ENCODE measurements at places on chromosomes 11 and 22. TPM values are rescaled to one million over a fixed set of nuclear protein-coding genes. Genes with fewer than 3 reads are reported as not detected.

The ISX gene
- total RNA-seq = 8.9 TPM

The PRG3 gene
- total RNA-seq = not detected

The PRODH gene
- total RNA-seq = 6.4 TPM

The MYRF gene
- total RNA-seq = 128 TPM

The ANO9 gene
- 31.0 TPM for total RNA-seq

The DPAGT1 gene
- 53.4 TPM for total RNA-seq

The SLC22A8 gene
- total RNA-seq = 2.4 TPM

The OR4A15 gene
- total RNA-seq = not detected

The OR4X2 gene
- not detected for total RNA-seq

The PLAAT4 gene
- total RNA-seq = 0.42 TPM

DNA sequence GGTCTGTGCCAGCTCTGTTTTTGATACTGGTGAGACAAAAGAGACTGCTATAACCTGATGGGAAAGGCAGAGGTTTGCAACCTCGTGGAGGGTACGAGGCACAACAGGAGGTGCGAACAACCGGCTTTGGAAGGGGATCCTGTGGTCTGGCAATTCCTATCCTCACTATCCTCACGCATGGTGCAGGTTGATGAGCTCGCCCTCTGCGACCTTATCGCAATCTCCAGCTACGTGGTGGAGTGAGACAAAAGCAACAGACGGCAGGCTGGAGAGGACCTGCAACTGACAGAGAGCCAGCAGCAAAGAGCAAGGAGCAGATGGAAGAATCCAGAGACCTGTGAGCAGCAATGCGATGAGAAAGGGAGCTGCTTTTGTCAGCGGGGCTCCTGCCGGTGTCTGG, 47.3 kb upstream of the TSKU start:
- no peak for DNase-seq

GRCh38 chr11:83836883-83837654, 550.9 kb upstream of the CCDC90B start:
- DNase-seq = peak; percentile 31

DNA sequence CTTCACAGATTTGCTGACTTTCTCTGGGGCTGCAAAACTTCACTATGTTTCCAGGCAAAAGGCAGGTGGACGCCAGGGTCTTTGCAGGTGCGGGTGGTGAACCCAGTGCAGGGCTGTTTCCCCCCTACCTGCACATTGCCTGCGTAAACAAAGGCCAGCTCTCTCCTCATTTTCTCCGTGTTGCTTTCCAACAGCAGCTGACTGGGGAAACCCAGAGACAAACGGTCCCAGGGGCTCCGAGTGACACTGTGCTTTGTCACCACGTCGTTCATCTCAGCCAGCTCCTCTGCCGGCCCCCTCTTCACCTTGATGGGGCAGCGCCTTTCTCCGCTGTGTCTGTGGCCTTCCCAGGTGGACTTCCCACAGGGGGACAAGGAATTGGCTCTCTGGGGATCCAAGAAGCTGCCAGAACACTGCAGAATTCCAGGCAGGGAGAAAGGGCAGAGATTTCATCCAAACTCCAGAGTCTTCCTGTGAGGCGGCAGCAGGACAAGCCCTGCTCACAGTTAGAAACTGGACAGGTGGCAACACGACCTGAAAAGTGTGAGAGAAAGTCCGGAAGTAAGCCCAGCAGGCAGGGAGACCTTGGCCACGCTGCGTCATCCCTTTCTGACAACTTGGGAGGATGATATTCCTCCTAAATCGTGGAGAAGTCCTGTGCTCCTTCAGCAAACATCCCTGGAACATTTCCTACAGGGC, 1493.7 kb downstream of the TBC1D22A start:
- DNase-seq = no peak

DNA sequence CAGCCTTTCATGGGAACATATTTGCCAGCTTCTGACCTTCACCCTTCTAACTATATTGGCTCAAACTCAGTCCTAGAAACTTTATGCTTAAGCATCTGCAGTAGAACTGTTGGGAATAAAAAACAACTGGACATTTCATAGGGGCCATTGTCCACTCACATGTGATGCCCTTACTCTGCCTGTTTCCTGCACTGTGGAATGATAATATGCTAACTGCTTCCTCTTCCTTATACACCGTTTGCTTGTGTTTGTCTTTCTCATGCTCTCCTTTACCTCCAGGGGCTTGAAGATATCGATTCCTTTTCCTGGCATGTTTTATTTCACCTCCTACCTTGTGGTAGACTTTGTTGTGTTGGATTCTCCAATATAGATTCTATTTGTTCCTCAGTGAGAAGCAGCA, 333.0 kb upstream of the DDI1 start:
- DNase-seq = no peak

GRCh38 chr22:37870273-37870672, 21.1 kb downstream of the EIF3L start:
- no peak for DNase-seq

DNA sequence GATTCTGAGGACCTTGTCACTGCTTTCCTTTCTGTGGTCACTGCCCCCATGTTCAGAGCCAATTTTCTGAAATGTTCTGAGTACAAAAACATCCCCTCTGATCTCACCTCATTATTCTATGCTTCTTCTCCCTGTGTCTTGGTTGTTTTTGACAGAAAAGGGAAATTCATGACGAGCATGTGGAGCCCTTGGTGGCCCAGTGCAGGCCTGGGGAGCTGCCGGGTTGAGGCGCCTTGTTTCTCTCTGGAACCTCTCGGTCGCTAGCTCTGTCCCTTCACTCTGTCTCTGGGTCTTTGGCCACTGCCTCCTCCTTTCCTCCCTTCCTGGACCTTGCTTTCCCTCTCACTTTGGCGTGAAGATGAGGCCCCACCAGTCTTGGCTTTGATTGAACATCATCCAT, 63.0 kb upstream of the THY1 start:
- DNase-seq = no peak

- DNase-seq = no peak
Observed at GRCh38 chr11:45599161-45599943, 66.1 kb downstream of the CHST1 start.

DNA sequence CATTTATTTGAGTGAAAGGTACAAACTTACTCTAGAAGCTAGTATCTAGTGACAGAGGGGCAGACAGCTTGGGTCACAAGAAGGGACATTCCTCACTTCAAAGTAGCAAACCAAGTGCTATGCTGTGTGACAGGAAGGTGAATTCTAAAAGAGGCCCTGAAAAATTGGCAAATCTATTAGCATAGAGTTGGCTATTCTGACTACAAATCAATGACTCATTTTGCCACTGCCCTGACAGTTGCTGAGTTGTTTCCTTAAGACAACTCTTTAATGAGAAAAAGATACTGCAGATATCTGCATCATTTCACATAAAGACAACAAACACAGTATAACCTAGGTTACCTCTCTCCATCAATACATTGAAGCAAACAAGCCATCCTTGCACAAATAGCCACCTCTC, 524.0 kb upstream of the LRRC4C start:
- DNase-seq = no peak

DNA sequence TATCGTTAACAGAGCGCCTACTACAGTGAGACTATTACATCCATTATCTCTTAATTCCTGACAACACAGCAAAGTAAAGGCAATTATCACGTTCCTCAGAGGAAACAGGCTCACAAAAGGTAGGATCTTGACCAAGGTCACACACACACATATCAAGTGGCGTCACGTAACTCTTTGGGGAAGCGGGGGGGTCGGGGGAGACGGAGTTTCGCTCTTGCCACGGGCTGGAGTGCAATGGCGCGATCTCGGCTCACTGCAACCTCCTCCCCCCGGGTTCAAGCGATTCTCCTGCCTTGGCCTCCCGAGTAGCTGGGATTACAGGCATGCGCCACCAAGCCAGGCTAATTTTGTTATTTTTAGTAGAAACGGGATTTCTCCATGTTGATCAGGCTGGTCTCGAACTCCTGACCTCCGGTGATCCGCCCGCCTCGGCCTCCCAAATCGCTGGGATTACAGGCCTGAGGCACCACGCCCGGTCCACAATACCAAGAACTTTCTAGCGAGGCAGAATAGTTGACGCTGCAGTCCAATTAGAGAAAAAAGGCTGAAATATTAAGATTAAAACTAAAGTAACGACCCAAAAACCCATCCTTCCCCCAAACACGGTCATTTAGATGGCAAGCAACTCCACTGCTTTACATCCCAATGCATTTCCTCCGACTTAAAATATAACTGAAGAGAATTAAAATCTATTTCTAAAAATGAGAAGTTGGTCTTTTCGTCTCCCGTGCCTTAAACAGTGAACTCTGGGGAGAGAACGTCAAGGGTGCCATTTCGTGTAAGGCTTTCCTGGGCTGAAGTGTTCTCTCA, 1.2 kb downstream of the DDX17 start:
- no peak for DNase-seq

DNA sequence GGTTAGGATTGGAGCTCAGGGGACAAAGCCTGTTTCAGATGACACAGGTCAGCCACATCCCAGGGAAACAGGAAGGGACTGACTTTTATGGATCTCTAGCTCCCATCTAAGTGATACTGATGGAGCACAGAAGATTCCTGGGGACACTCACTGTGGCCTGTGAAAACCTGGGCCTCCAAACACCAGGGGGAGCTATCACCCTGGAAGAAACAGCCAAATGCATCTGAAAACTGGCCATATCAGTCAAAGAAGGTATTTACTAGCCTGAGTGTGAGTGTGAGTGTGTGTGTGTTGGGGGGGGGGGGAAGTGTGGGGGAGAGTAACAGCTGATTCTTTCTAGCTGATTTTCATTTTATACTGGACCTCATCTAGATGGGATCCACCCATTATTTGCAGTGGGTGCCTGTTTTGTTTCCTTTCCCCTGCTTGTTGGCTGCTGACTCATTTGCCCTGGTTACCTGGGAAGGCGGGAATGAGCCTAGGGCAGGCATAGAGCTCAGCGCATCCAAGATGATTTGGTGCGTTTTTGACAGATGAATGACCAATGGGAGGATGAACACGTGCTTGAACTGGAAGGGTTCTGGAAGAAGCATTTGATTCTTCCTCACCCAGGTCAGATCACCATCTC, 284.0 kb downstream of the KIRREL3 start:
- peak; percentile 51 for DNase-seq

GRCh38 chr11:35593143-35593542, 25.1 kb upstream of the FJX1 start:
- DNase-seq = no peak

DNA sequence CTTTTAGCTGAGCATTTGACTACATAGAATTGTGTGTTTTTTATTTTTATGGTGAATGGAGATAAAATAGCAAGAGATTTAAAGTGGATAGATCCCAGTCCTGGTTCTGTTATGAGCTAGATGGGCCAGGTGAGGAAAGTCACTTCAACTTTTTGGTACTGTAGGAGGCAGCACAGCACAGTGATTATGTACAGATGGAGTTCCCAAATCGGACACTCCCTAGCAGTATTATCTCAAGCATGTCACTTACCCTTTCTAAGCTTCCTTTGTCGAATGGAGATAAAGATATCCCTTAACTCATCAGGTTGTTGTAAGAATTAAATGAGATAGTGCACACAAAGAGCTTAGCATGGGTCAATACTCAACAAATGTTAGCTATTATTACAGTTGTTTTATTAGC, 5.3 kb downstream of the EXPH5 start:
- DNase-seq = no peak

GRCh38 chr22:39090426-39091064, 6.5 kb upstream of the APOBEC3H start:
- DNase-seq = no peak

DNA sequence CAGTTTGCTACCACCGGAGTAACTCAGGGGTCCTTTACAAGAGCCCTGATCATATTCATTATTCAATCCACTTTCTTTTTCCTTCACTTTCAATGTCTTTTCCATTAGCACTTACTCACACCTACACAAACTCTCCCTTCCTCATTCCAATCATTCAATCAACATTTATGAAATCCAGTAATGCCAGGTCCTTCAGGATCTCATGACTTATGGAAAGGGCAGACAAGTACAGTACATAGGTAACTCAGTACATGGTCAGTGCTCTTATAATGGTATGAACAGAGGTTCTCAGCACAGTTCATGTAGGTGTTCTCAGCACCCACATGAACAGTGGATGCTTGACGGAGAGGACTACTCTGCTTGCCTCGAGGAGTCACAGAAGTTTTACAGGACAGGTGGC, 106.6 kb downstream of the USP35 start:
- DNase-seq = no peak

GRCh38 chr11:102070766-102071165, 23.5 kb downstream of the CFAP300 start:
- no peak for DNase-seq

- DNase-seq = no peak
Observed at GRCh38 chr22:50524676-50525103, 708 bp downstream of the SCO2 start.

DNA sequence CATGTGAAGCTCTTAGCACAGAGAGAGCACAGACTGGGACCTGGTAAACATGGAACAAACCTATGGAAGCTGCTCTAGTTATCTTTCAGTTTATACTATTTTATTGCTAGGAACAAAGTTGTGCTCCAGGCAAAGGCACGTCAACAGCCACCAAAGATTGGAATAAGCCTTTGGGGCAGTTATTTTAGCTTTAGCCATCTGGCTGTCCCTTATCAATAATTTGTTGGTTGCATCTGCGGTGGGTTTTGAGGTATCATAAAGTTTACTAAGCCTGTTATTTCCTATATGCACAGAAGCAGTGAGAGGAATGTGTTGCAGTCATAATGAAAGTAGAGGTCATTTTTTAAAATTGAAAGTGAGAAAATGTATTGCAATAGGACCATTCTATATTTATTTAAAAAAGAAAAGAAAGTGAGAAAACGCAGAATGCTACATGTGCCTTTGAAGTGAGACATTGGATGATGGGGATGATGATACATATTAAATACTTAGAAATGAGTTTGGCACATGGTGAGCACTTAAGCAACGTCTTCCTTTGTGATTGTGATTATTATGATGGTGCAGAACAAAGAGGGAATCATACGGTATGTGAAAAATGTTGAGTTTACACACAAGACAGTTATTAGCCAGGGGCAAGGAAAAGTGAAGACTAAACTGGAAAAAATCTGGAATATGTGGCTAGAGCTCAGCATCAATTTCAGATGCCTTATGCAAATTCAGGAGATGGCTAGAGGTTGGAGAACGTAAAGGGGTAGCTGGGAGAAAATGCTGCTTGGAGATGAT, 58.3 kb downstream of the PRR5L start:
- DNase-seq = no peak

DNA sequence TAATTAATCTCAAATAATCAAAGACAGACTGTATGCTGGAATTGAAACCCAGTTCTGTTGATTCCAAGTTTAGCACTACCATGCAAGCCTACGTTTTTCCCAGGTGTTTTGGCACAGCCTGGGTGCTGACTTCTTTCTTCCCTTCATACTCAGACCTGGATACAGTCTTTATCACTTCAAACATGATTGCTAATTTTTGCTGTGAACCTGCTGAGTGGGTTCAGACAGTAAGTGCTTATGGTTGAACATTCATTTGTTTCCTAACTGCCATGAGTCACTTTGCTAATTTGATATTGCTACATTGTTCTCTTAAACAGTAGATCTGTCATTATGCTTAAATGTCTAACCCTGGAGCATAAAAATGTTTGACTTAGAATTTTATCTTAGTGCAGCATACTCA, 12.2 kb downstream of the PAAF1 start:
- no peak for DNase-seq

Measured in progenitor cell of endocrine pancreas (in vitro differentiated cells).